IPS DF 6.9 (cell line): ENCODE measurements at places on chromosomes 4 and X.

GRCh38 chrX:40622479-40623138 lies 619 bp upstream of the MPC1L start:
- no peak for DNase-seq

DNA sequence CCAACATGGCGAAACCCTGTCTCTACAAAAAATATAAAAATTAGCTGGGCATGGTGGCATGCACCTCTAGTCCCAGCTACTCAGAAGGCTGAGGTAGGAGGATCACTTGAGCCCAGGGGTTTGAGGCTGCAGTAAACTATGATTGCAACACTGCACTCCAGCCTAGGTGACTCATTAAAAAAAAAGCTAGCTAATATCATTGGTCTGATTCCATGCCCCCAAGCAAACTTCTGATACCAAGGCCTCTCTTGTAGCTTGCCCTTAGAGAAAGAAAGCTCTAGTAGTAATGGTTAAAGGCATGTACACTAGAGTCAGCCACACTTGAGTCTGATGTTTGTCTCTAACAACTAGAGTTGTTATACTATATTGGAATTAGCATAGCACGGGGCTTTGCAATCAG lies 32.6 kb upstream of the PHF8 start:
- DNase-seq: no peak

- DNase-seq: no peak
Measured at GRCh38 chr4:139219450-139220055, 42.5 kb upstream of the ELF2 start.

- no peak for DNase-seq
Measured at GRCh38 chr4:41425650-41426049, 112.3 kb upstream of the LIMCH1 start.

DNA sequence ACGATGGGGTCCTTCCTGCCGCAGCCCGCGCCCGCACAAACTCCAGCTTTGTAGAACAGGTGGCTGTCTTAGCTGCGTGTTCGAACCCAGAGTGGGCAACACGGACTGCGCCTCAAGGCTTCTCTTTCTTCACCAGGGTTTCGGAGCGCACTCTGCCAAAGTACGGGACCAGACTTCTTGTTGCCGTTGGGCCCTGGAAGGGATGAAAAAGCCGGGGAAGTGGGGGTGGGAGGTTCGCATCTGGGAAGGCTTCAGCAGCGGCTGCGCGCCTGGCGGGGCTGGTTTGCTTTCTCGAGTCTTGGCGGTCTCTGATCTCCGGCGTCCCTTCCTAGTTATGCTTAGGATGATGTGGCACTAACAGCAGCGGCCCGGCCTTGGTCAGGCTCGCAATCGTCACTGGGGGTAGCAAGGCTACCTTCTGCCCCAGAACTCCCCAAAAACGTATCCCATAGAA lies 673 bp downstream of the PARM1 start:
- DNase-seq: no peak

GRCh38 chr4:47490550-47490949 lies 5.5 kb downstream of the ATP10D start:
- no peak for DNase-seq

- no peak for DNase-seq
Measured at GRCh38 chr4:1061056-1061700, 49.8 kb downstream of the FGFRL1 start.

DNA sequence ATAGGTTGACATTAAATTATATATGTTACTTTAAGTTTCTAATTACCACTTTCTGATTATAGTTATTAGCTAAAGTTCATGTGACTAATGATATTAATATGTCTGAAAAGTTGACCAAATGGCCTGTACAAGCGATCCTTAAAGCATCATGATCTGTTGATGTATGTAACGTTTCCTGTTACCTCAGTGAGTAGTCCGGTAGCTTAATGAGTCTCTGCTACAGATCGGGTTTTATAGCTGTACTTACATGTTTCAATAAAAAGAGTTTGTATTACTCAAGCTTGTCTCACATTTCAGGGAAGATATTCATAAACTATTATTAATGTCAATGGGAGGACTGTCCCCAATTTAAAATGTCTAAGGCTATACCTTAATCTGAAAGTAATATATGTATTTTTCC lies 246.3 kb downstream of the PPP3CA start:
- no peak for DNase-seq

DNA sequence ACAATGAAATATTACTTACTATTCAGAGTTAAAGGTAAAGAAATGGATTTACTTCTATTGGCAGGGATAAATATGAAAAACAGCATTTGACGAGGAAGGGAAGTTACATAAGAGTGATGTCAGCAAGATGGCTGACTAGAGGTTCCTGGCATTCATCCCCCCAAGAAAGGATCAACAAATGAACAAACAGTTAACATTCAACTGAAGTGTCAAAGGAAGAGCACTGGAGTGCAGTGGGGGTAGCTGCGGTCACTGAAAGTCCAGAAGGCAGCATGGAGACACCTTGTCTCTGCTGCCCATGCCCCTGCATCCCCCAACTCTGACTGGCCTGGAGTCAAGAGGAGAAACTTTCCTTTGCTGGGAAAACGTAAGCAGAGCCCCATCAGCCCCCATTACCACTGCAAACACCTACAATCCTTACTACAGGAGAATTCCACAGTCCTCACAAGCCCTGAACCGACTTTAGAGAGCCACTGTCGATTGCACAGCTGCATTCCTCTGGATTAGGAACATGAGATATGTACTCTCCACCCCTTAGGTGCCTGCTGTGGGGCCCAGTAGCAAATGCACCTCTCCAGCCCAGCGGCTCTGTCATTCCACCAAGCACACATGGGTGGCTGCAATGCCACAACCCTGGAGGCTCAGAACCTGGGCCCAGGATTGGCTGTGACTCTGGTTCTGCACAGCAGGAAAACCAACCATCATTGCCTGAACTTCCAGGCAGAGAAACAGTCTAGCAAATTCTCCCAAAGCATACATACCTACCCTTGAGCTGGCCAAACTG lies 79.5 kb downstream of the CBR4 start:
- DNase-seq: no peak

GRCh38 chrX:34654696-34655490 lies 2.2 kb downstream of the TMEM47 start:
- no peak for DNase-seq

DNA sequence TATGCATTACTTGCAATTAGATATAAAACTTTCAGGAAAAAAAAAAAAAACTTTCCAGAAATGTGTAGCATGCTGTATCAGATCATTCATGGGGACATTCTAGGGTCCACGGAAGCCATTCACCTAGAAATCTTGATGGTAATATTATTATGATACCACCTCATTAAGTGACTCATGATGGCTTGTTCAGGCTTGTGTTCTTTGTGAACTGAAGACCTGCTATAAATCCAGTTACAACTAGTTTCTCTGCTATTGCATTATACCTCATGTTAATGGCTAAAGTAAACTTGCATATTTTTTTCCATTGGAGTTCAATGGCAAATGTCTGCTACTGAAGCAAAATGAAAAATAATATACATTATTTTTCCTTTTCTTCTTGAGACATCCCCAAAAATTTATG lies 35.3 kb upstream of the PTPN13 start:
- no peak for DNase-seq

DNA sequence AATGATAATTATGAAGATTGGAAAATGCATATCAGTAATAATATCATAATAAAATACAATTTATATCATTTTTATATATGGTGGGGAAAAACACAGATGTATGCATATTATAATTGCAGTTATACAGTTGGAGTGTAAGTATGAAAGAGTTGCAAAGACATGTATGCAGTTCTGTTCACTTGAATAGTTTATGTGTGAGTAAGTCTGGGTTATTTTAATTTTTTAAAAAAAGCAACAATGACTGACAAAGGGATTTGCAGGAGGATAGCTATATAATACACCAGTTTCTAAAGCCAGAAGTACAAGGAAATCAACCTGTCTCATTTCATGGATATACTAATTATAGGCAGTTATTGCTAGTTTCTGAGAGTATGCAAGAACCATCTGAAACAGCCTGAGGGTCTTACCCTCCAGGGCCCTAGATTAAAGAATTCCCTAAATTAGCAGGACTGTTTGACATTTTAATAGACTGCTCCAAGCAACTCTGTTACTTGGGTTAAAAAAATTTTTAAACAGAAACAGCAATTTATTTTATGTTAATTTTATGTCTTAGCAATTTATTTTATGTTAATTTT lies 40.2 kb downstream of the FAM114A1 start:
- DNase-seq: no peak

GRCh38 chrX:74578137-74578536 lies 36.3 kb downstream of the RLIM start:
- no peak for DNase-seq

- no peak for DNase-seq
Measured at GRCh38 chrX:46500054-46500453, 45.2 kb downstream of the ZNF674 start.

DNA sequence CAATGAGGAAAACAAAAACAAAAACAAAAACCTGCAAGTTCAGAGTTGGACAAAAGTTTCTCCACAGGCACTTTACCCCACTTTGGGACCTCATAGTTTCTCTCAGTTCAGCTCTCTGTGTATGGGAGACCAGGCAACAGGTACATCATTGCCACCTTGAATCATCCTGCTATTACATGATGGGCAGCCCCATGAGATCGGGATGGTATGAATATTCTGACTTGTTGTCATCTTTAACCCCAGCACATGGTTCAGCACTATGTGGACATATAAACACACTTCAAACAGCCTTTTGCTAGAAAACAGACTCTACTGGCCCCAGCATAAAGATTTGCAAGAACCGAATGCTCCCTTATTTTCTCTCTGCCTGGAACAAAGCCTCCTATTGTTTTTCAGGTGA lies 176.9 kb upstream of the SCML1 start:
- DNase-seq: no peak

GRCh38 chr4:59223292-59223941 lies 1976.7 kb upstream of the ADGRL3 start:
- DNase-seq: no peak

DNA sequence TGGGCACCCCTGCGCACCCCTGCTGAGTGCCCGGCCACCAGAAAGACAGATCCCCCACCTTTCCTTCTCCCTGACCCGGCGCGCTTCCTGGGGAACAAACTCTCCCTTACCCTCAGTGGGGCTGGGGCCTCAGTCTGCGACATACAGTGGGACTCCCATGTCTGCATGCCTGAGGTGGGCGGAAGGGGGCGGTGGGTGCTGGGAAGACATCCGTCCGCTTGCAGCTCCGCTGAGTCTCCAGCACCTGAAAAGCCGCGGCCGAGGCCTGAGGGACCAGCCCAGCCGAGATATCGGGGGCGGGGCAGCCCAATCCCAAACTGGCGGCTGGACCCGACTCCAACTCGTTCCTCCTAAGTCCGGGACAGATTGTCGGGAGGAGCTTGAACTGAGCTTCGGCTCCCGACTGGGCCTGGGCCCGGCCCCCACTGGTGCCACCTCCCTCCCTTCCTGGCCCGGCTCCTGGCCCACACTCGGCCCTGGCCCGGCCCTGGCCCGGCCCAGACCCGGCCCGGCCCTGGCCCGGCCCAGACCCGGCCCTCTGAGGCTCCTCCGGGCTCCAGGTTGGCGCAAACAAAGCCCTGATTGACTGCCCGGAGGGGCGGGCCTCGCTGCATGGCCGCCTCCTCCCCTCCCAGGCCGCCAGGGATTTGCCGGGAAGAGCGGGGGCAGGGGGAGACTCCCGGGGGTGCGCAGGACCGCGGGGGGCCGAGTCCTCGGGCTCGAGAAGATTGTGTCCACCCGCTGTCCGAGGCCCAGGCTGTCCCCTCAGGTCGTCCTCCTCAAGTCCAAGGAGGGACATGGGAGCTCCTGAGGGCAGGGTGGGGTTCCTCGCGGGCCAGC lies 877 bp upstream of the SLC16A2 start:
- DNase-seq: no peak

DNA sequence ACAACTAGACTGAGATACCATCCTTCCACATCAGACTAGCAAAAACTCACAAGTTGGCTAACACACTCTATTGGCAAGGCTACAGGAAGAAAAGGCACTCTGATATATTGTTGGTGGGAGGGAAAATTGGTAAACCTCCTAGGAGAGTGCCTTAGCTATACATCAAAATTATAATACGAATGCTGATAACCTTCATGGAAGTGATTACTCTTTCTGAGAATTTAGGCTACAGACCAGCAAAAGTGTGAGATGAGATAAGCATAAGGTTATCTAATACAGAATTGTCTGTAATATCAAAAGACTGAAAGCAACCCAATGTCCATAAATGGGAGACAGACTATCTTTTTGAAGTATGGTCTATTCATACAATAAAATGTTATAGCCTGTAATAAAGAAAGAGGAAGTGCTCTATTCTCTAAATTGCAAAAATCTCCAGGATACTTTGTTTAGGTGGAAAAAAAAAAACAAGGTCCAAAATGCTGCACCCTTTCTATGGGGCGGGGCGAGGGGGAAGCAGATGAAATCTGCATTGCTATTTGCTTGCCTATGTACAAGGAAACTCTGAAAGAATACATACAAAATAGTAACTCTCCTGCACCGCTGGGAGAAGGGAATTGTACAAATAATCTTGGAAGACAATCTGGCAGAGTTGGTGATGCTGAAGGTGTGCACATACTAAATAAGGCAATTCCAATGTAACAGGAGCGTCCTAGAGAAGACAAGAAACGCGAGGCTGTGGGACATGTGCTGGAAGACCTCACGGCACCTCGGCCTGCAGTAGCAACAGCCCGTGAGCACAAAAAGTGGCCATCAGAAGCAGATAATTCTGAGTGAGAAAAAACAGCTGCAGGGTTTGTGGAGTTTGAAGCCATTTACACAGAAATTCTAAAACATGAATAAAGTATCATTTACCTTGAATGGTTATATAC lies 109.7 kb downstream of the AFAP1 start:
- DNase-seq: no peak

- no peak for DNase-seq
Measured at GRCh38 chr4:20883231-20883630, 183.0 kb downstream of the PACRGL start.

DNA sequence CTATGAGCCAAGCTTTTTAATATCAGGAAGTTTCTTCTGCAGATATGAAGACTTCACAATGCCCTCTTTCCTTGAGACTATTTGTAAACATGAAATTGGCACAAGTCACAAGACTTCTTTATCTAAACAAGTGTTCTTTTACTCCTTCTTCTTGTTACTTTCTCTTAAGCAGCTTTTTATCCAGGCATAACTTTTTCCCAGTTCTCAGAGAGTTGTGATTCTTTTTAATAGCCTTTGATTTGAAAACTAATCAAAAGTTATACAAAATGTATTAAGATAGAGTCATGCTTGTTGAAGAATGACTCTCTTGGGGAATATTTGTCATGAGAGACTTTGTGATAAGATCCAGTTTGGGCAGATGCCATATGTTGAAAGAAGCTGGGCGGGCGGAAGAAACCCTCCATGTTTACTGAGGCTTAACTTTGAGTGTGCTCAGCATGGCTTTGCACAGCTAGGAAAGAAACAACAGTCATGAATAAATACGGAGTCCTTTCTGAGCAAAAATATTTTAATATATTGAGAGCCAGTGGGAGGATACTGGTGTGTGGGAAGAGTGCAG lies 39.3 kb downstream of the SYTL5 start:
- DNase-seq: no peak

DNA sequence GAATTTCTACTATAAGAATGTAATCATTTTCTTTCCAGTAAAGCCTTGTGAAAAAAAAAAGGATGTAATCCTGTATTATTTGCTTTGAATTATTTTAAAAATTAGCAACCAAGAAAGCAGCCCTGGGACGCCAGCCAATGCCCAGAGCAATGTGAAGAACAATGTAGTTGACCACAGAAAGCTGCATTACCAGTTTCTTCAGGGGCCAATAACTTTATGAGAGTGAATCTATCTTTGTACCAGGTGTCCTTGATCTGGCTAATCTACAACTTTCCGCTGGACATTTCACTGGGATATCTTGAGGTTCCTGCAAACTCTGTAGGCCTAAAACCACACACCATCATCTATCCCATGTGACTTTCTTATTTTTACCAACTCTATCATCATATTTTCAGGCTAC lies 7.6 kb upstream of the KLHL2 start:
- no peak for DNase-seq

- no peak for DNase-seq
Measured at GRCh38 chr4:76532805-76533204, 97.8 kb downstream of the SHROOM3 start.
